Stimulated activated CD4-positive, alpha-beta T cell treated with anti-CD3 and anti-CD28 coated beads, Interleukin-4, amount 100 ng/mL, for 1 hour (primary cell): ENCODE measurements at places on chromosomes 12 and 14.

- DNase-seq = no peak
Observed at GRCh38 chr12:109736552-109737108, 23.0 kb downstream of the FAM222A start.

GRCh38 chr12:11711651-11712327, 62.3 kb downstream of the ETV6 start:
- DNase-seq = no peak

DNA sequence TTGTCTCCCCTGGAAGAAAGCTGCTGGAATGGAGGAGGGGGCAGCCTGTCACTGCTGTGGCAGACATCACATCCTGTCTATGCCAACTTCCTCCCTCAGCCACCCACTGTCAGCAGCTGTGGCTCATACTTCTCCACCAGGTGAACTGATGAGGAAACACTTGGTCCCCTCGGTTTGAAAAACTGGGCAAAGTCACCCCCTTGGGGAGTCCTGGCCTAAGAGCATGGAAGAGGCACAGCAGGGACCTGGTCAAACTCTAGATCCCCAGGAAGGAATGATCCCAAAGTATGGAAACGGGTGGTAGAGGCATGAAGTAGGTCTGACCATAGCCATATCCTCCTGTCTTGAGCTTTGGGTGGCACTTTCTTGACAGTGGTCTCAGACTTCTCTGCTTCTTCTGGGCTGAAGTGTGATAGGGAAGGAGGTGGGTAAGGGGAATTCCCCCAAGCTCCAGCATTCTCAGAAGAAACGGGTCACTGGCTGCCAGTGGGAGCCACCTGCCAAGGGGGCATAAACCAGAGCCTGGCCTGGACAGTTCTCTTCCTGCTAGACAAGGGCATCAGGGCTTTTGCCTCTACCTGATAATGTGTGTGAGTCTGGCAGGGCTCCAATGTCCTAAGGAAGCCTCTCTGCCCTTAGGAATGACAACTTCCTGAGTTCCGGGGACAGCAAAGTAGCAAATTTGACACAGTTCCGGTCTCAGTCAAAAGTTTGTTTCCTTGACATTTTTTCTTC, 36.0 kb downstream of the FMNL3 start:
- DNase-seq = peak; percentile 57

GRCh38 chr12:68455691-68456345, 123.7 kb upstream of the MDM1 start:
- DNase-seq = no peak

DNA sequence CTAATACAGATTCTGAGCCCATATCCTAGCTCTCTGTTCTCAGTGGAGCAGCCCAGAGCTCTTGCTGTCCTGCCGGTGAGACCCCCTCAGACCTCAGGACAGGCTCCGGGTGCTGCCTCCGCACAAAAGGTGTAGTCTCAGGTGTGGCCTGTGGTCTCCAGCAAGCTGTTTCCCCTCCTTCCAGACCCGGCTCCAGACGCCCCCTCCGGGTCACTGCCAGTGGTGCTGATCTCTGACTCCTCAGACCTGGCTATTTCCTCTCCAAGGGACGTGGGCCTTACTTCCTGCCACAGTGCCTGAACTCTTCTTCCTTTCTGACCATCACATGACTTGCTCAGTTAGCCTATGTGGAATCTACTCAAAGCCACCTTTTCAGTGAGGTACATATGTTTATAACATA, 337.5 kb downstream of the GLT1D1 start:
- DNase-seq = no peak
